Heart left ventricle (tissue), 16 donors: ENCODE measurements at places on chromosomes 5 and 9. TPM values are rescaled to one million over a fixed set of nuclear protein-coding genes. Genes with fewer than 3 reads are reported as not detected.

Gene NME5
- 3.9 TPM for total RNA-seq

Gene REEP2
- 11.1 TPM for total RNA-seq

Gene FAM53C
- 33.2 TPM for total RNA-seq

Gene PKD2L2
- 0.60 TPM for total RNA-seq

Gene PHF24
- total RNA-seq: 0.13 TPM

Gene ADRA1B
- 3.9 TPM for total RNA-seq

- H3K4me3 ChIP-seq: no peak overlapping the region
- H3K36me3 ChIP-seq: no peaks in the 10 kb centered on the region
- H3K27ac ChIP-seq: no peak overlapping the region
- H3K4me1 ChIP-seq: peaks cover 12% of the 10 kb centered on the region
- no peak for DNase-seq
- H3K27me3 ChIP-seq: no peaks in the 10 kb centered on the region
Observed at GRCh38 chr5:37554938-37555337, 175.8 kb downstream of the WDR70 start.

DNA sequence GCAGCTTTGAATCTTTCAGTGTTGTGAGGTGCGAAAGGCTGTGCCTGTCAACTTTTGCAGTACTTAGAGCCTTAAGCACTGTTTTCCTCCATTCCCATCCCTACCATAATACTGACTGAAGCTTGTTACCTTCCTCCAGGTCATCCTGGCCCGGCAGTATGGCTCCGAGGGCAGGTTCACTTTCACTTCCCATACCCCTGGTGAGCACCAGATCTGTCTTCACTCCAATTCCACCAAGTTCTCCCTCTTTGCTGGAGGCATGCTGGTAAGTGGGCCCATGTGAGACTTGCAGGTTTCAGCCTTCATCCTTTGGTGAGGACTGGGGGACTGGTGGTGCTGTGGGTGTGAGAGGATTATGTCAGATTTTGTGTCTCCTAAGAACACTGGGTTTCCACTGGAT, 1.5 kb downstream of the TMED9 start:
- no peak for DNase-seq
- H3K36me3 ChIP-seq: peaks cover 38% of the 10 kb centered on the region
- no peaks in the 10 kb centered on the region for H3K27me3 ChIP-seq
- H3K27ac ChIP-seq: no peak overlapping the region
- peaks cover 18% of the 10 kb centered on the region for H3K4me1 ChIP-seq

GRCh38 chr9:132037458-132037857, 42.2 kb downstream of the MED27 start:
- H3K27me3 ChIP-seq: no peaks in the 10 kb centered on the region
- no peaks in the 10 kb centered on the region for H3K36me3 ChIP-seq
- peaks cover 19% of the 10 kb centered on the region for H3K4me1 ChIP-seq
- DNase-seq: no peak

- no peaks in the 10 kb centered on the region for H3K27me3 ChIP-seq
- H3K27ac ChIP-seq: no peak overlapping the region
- no peaks in the 10 kb centered on the region for H3K36me3 ChIP-seq
- no peaks in the 10 kb centered on the region for H3K4me1 ChIP-seq
- H3K4me3 ChIP-seq: peak overlapping the region; percentile 49
Observed at GRCh38 chr5:77852514-77853352, 76.6 kb upstream of the TBCA start.

- no peak overlapping the region for H3K27ac ChIP-seq
- H3K36me3 ChIP-seq: no peaks in the 10 kb centered on the region
- no peaks in the 10 kb centered on the region for H3K27me3 ChIP-seq
- no peak for DNase-seq
- H3K4me3 ChIP-seq: no peak overlapping the region
- H3K4me1 ChIP-seq: peaks cover 17% of the 10 kb centered on the region
Observed at GRCh38 chr5:145942201-145942600, 5.8 kb downstream of the SH3RF2 start.

DNA sequence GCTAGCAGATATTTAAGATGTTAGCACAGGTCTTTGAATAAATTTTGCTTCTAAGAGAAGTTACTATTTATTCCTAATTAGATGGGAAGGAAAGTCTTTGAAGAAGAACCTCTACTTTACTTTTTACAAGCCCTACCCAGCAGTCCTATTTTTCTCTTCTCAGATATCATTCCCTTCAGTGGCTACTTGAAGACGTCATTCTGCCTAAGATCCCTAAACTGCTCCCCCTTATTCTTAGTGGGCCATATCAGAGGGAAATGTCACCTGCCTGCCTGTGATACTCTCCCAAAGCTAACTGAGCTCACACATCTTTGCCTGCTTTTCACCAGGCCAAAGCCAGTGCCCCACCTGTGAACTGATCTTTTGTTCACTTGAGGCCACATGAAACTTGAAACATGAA, 16.5 kb upstream of the TMED9 start:
- H3K4me3 ChIP-seq: no peak overlapping the region
- DNase-seq: no peak
- H3K27ac ChIP-seq: no peak overlapping the region
- H3K4me1 ChIP-seq: no peaks in the 10 kb centered on the region
- no peaks in the 10 kb centered on the region for H3K27me3 ChIP-seq
- H3K36me3 ChIP-seq: no peaks in the 10 kb centered on the region
